ENCODE measurements at places on chromosomes 12 and 14.
A peak's percentile ranks its signal among the peaks of the same experiment; 100 is the strongest.

GRCh38 chr14:101252443-101253214, 308.7 kb upstream of the DIO3 start:
- DNase-seq = no peak

DNA sequence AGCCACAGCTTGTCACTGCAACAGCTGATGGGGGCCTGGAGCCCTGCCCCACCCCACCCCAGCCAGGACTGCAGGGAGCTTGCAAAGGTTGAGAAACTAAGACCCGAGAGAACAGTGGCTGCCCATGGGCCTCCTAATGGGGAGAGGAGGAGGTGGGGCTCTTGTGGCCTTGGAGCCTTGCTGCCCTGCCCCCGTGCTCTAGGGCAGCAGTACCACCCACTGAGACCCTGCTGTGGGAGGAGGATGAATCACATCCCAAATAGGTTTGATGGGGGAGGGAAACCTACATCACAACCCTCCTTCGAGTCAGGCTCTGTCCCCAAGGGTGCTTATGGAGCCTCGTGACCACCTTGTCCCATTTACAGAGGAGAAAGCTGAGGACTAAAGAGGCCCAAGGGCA, 15.9 kb downstream of the HHIPL1 start:
- DNase-seq = no peak

DNA sequence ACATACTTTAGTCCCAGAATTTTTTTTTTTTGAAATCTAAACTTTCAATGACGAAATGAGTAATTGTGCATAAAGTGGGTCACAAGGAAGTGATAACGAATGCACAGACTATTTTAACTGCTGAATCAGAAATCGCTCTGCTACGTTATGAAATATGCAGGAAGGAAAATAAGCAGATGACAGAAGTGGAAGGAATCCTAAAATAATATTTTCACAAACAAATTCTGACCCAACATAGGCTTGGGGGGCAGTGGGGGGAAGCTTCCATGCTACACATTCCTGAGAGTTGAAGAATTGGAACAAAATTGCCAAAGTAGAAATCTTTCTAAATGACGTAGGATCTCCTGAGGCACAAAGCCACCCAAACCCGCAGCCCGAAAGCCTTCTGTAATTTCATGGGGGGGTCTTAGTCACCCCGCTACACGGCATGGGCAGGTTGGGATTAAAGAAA, 89.6 kb downstream of the ARF6 start:
- DNase-seq = no peak

- no peak for DNase-seq
Measured at GRCh38 chr14:53545217-53545616, 392.1 kb upstream of the DDHD1 start.

- DNase-seq = peak; percentile 21
Measured at GRCh38 chr12:123363740-123364531, 711 bp downstream of the SBNO1 start.

GRCh38 chr12:53726341-53726740, 911 bp downstream of the CALCOCO1 start:
- DNase-seq = no peak

GRCh38 chr12:13223179-13223804, 26.8 kb downstream of the EMP1 start:
- DNase-seq = no peak

DNA sequence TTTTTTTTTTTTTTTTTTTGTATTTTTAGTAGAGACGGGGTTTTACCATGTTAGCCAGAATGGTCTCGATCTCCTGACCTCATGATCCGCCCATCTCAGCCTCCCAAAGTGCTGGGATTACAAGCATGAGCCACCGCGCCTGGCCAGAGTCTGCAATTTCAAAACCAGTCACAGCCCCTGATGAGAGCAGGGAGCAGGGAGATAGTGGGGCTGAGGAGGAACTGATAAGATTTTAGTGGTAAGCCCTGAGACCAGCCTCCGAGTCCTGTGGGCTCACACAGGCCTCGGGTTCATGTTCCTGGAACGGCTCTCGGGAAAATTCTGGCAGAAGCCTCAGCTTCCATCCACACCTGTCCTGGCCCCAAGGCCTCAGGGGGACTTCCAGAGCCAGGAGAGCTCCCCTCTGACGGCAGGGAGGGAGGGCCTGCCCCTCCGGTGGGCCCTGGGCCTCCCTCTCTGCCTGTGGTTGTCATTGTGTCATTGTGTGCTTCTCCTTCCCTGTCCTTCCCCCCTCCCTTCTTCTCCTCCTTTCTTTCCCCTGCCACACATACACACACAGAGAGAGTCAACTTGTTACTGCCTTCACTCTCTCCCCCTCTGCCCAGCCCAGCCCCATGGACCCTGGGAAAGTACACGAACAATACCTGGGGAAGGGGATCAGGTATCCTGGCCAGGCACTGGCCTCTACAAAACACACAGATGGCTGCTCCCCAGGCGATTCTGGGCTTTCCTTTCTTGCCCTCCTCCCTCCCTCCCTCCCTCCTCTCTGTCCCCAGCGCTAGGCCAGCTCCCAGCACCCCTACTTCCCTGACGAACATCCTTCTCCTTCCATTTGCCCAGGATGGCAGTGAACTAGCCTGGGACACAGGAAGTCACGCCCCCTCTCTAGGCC, 294.1 kb downstream of the DPF3 start:
- DNase-seq = peak; percentile 58

DNA sequence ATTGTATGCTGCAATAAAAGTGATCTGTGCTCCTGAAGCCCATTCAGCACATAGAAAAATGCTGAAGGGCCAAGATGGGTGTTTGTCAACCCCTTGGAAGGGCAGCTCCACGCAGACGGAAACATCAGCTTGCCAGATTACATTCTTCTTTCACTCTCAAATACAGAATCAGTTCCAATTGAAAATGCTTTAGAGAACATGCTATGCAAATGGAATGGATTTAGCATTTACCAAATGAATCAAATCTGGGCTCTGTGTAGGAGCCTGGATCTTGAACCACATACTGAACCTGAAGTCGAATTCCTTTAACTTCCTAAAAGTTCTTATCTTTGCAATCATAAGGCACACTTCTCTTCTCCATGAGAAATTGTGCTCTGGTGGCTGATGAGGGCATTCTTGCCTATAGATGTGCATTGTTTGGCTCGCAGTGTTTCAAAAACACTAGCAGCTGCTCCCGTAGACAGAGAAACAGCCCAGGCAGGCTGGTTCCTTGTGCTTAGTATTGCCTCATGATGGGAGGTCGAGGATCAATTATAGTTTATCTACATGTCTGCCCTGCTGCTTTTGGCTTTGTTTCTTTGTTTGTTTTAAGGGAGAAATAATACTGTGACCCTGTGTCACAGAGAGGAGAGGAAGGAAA, 489.8 kb upstream of the FLRT2 start:
- no peak for DNase-seq

- peak; percentile 76 for DNase-seq
Measured at GRCh38 chr12:175250-175649, 38.7 kb downstream of the SLC6A12 start.

DNA sequence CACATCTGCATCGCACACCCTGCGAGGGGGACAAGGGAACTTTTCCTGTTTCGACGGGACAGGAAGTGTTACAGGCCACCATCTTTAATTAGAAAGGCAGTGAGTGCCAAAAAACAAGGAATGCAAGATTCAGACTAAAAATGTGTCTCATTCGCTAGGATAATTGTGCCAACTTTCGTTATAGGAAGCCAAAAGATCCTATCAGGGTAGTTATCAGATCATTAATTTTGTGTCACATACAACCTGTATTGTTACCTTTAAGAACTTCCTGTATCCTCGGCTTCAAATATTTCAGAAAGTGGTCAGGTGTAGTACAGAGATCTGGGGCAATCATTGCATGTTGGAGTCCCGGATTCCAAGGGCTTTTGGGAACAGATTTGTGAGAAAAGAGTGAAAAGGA, 19.2 kb upstream of the MGP start:
- DNase-seq = no peak

DNA sequence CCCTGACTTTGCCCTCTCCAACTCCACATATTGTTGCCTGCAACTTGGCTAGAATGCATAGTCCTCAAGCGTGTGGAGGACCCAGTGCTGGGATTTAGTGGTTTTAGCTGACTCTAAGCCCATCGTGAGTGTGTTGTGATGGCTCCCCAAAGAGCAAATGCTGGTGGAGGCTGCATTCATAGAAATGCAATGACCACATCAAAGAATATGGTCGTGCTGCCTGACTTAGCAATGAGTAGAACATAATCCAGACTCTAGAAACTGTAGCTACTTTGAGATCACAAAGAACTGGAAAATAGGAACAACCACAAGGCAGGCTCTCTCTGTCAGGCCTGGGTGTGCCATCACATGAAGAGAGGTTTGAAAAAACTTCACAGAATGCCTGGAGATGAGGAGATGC, 1.3 kb downstream of the DYRK4 start:
- DNase-seq = no peak

GRCh38 chr12:108399514-108399913, 60.4 kb upstream of the CMKLR1 start:
- DNase-seq = no peak

DNA sequence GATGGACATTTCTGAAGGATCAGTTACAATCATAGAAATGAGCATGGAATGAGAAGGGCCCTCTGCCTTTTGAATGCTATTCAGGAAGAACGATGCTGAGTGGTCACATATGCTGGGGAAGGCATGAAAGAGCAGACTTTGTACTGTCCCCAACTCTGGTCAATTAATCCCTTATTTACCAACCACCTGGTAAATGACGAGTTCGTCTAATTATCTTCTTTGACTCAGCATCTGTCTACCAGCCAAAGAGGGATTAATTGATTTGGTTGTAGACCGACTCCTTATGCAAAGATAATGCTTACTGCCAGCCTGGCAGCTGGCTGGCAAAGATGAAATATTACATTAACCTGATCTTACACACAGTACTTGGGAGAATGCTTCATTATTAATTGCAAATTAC, 152.2 kb downstream of the CHST11 start:
- no peak for DNase-seq

DNA sequence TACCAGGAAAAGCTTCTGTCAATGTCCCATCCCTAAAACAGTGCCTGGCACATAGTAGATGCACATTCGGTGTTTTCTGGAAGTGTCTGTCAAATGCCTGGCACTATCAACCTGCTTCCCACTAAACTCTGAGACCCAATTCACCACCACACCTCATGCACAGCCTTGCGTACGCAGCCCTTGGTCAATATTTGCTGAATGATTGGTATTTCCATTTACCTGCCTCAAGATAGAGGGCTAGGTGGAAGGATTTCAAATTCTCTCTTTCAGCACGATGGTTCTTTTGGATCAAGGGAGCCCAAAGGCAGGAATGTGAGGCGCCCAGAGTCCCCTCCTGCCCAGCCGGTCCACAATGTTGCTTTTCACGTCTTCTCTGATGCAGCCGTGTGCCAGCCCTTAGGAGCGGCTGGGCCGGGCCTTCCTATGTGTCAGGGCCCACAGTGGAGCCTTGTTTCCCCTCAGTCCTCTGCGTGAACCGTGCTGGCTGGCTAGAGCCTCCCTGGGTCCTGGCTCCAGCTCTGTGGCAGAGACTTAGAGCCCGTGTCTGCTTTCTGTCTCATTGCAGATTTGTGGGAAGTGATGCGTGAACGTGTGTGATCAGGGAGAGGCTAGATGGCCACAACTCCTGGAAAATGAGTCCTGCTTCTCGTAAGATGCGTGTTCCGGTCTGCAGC, 99.9 kb upstream of the RFLNA start:
- peak; percentile 80 for DNase-seq

- no peak for DNase-seq
Measured at GRCh38 chr12:128657378-128657777, 166.4 kb downstream of the SLC15A4 start.

- no peak for DNase-seq
Measured at GRCh38 chr14:101216366-101217079, 313.0 kb upstream of the RTL1 start.

- DNase-seq = no peak
Measured at GRCh38 chr12:42010715-42011114, 134.0 kb downstream of the GXYLT1 start.

- no peak for DNase-seq
Measured at GRCh38 chr14:47720281-47720680, 44.9 kb upstream of the MDGA2 start.

DNA sequence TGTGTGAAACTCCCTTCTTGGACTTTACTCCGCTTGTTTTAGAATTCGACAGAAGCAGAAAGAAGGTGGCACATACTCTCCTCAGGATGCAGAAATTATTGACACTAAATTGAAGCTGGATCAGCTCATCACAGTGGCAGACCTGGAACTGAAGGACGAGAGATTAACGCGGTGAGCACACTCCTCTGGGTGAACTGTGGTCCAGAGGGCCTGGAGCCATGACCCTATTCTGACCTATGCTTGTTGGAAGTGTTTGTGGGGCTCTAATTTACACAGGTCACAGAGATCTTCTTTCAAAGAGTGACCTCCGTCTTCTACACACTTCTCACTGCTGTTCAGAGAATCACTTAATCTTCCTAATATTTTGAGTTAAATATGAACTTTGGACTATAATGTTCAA, 72.5 kb upstream of the MYF6 start:
- DNase-seq = no peak

DNA sequence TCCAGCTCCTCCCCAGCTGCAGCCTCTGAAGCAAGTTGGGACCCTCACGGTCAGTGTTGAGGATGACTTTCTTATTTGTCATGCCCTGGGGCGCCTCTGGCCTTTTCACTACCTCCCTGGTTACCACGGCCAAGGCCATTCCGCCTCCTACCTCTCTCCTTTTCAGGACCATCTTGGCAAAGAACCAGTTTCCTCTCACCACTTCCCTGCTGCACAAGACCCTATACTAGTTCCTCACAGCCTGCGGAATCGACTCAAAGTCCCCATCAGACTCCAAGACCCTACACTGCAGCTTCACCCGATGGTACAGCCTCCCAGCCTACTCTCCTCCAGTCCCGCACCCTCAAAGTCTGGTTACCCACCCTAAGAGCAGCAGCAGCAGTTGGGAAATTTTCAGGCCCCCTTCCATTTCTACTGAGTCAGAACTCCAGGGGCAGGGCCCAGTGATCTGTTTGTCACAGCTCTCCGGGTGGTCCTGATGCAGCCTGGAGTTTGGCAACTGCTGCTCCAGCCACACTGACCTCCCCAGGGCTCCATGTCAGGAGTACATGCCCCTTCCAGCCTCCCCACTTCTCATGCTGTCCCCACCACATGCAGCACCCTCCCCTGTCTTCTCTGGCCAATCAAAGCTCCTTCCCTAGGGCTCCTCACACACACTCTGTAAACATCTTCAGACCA, 5.4 kb downstream of the VWF start:
- no peak for DNase-seq

DNA sequence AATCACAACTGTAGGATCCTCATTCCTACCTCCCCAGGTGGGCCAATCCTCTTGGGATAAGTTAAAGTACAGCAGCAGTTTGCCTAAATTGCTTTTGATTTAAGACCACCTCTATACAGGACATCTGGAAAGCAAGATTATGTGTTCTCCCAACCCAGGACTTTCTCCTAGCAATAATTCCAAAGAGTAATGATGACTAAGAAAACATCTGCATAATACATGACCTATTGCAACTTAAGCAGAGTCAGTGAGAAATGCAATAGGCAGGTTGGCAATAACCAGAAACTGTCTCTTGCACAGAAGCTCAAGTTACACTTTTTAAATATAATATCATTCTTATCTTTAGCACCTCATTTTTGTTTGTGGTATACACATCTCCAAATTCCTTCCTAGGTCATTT, 275.4 kb downstream of the TRHDE start:
- no peak for DNase-seq

- DNase-seq = no peak
Measured at GRCh38 chr12:75959060-75959459, 72.5 kb downstream of the PHLDA1 start.

Measured in BE2C (cell line).